ENCODE measurements at places on chromosomes 12 and 14.

DNA sequence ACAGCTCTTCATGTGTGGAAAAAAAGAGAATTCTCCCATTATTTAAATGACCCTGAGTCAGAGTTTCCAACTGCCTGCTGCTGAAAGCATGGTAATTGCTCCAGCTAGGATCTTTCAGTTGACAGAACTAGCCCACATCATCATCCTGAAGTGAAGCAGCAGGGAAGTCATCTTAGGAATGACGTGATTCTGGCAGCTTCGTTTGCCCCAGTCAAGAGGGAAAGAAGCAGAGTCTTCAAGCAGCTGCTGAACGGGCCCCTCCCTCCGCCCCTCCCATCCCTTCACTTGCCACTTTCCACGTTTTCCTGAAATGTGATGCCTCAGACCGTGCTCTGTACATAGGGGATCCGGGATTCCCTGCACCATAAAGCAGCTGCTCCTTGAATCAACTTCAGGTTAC is 455.0 kb upstream of the TMEM132C start:
- DNase-seq, result no peak

GRCh38 chr12:124044809-124045321 is 71.8 kb downstream of the ZNF664 start:
- no peak for DNase-seq

DNA sequence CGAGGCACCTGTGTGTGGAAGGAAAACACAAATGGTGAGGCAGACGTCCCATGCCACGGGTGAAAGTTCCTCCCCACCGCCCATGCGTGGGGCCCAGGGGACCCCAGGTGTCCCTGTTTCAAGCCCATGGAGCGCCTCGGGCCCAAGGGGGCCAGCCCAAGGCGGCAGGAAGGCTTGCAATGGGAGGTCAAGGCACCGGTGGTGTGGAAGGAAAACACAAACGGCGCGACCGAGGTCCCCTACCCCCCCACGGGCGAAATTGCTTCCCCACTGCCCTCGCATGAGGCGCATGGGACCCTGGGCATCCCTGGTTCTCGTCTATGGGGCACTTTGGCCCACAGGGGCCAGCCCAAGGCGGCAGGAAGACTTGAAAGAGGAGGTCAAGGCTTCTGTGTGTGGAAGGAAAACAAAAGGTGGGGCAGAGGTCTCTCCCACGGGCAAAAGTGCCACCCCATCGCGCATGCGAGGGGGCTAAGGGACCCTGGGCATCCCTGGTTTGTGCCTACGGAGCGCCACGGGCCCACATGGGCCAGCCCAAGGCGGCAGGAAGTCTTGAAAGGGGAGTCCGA is 379.4 kb downstream of the ALG10 start:
- DNase-seq, result no peak

DNA sequence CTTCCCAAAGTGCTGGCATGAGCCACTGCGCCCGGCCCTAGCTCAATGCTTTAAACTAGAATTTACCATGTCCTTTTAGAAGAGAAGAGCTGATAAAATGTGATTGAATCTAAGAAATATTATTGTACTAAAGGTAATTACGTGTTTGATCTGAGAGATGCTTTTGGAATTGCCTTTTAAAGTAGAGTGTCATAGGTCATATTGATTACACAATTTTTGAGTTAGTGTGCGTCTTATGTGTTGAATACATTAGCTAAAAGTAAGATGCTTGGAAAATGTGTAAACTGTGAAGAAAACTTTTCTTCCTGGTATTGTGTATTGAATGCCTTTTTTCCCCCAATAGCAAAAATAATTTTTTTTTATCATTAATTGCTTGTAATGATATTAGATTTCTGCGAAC is 41.7 kb downstream of the MIA2 start:
- DNase-seq, result no peak

DNA sequence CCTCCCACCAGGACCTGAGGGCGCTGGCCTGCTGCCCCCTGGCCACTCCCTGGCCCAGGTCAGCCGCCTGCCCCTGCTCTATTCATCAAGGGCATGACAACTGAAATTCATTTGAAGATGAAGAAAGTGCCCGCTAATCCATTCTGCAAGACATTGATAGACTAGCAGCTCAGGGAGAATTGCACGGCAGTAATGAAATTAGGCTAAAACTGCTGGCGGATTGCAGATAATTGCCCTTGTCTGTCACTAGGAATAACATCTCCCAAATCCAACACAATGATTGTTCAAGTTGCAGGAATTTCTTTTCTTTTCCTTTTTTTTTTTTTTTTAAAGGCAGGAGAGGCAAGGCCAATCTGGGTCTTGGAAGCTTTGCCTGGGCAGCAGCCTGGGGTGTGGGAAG is 44.5 kb downstream of the MVK start:
- no peak for DNase-seq

- no peak for DNase-seq
Measured at GRCh38 chr14:66701813-66702212, 193.9 kb downstream of the GPHN start.

- no peak for DNase-seq
Measured at GRCh38 chr12:49388682-49389386, 21.6 kb downstream of the SPATS2 start.

GRCh38 chr14:84107835-84108343 is 1422.1 kb upstream of the FLRT2 start:
- no peak for DNase-seq

DNA sequence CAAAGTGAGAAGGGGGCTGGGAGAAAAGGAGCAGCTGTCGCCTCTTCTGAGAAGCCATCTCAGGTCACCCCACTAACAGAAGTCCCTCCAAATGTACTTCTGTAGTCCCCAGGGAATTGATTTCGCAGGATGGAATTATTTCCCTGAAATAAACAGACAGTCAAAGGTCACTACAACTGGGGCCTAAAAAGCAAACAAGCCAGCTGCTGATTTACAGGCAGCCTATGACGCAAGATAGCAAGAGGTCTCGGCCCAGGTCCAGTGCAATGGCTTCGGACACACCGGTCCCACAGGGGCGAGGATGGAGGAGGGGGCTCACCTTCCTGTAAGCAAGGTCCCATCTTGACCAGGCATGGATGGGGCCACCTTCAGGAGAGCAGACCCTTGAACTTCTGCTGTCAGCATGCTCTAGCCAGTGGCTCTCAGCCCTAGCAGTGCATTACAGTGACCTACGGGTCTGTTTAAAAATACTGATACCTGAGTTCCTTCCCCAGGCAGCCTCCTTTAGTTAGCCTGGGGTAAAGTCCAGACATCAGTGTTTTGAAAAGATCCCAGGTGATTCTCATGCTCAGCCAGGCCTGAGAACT is 18.1 kb downstream of the NUAK1 start:
- DNase-seq, result no peak

- DNase-seq, result no peak
Measured at GRCh38 chr14:55434805-55435174, 5.6 kb downstream of the TBPL2 start.

- DNase-seq, result no peak
Measured at GRCh38 chr12:42961395-42961794, 371.8 kb upstream of the PRICKLE1 start.

DNA sequence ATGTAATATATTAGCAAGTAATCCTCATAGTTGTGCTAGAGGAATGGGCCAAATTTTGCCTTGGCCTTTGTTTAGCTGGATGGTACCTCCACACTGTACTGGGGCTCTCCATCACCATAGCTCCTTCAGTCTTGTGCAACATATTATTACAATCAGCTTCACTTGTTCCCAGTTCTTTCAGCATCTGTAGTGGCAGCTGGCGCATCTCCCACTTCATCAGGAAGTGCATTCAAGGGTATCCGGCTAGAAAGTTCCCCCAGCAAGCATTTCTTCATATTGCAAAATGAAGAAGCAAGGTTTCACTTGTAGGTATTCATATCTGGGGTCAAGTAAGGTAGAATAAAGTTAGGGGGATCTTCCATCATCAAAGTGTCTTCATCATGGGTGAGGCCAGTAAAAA is 123.7 kb downstream of the IGF1 start:
- no peak for DNase-seq

GRCh38 chr12:93723568-93723930 is 46.4 kb downstream of the CRADD start:
- DNase-seq, result no peak

- no peak for DNase-seq
Measured at GRCh38 chr12:126588586-126589249, 1523.5 kb downstream of the AACS start.

DNA sequence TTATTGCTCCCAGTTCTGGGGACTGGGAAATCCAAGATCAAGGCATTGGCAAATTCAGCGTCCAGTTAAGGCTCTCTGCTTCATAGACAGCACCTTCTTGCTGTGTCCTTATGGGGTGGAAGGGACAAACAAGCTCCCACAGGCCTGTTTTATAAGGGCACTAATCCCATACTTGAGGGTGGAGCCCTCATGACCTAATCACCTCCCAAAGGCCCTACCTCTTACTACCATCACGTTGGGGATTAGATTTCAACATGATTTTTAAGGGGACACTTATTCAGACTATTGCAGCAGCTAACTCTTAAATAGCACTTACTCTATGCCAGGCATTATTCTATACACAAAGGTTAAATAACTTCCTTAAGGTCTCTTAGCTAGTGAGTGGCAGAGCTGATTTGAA is 17.3 kb downstream of the TOGARAM1 start:
- no peak for DNase-seq

- DNase-seq, result peak; percentile 64
Measured at GRCh38 chr12:124927201-124928094, 13.0 kb upstream of the UBC start.

GRCh38 chr12:121925358-121925695 is 6.9 kb downstream of the CFAP251 start:
- no peak for DNase-seq

DNA sequence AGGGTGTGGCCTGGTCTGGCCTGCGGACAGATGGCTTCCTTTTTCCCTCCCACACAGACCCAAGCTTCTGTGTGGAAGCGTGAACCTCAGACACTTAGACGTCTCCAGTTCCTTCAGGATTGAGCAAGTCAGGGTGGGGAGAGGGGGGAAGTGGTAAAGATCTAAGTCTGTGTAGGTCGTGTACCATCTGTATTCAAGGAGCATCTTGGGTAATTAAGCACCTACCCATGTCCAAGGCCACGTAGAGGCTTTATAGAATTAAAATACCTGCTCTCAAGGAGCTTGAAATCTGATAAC is 1.7 kb downstream of the AVIL start:
- DNase-seq, result no peak

DNA sequence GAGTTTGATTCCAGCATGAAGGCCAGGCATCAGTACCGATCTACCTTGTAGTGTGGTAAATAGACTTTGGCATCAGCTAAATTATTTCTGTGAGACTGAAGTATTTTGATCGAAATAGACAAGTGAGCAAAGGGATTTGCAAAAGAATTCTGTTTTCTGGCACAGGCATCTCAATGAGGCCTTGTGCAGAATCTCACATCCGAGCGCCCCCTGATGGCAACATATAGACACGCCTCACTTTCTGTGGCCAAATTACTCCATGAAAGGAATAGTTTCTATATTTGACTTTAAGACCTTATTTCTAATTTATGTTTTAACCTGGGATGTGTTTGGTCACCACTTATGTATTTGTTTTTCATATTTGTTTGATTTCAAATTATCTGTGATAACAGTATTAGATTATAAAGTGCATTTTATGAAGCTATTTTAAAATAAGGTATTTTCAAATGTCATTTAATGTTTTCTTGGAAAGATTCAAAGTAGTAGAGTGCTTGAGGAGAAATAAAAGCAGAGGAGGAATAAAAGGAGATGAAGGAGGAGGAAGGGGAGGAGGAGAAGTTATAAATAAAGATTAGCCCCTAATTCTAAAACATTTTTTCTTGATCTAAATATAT is 731.9 kb downstream of the NRXN3 start:
- no peak for DNase-seq

DNA sequence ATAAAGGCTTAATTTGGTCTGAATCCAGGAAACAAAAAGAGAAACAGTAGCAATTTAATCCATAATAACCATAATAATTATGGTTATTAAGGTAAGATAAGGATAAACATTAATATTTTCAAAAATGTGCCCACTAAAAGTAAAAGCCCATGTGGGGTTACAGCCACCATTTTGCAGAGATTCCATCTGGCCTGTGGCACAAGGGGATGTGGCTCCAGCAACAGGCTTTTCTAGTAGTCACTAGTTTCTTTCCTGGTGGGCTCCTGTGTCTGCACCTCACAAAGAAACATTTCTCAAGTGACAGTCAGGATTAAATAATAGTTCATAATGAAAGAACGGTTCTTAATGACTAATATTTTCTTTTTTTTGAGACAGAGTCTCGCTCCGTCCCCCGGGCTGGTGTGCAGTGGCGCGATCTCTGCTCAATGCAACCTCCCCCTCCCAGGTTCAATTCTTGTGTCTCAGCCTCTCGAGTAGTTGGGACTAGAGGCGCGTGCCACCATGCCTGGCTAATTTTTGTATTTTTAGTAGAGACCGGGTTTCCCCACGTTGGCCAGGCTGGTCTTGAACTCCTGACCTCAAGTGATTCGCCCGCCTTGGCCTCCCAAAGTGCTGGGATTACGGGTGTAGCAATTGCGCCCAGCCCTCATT is 32.2 kb downstream of the GPR19 start:
- DNase-seq, result no peak

- no peak for DNase-seq
Measured at GRCh38 chr12:105922670-105923102, 216.1 kb downstream of the NUAK1 start.

- no peak for DNase-seq
Measured at GRCh38 chr12:40028296-40028695, 77.6 kb downstream of the SLC2A13 start.

DNA sequence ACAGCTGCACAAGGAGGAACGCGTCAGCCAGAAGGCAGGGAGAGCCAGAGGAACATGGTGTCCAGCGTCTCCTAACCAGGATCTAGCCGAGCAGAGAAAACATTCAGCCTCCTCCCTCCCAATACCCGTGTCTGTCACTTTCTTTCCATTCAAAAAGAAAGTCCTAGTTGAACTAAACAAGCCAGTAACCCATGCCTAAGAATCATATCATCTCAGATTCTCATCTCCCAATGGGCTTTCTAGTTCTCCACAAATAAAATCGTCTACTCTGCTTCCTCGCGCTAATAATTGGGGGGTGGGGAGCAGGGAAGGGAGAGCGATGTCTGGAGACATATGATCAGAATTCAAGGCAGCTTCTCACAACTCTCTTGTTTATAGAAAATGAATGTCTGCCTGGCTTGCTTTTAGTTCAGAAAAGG is 7.4 kb downstream of the NKX2-1 start:
- DNase-seq, result no peak

DNA sequence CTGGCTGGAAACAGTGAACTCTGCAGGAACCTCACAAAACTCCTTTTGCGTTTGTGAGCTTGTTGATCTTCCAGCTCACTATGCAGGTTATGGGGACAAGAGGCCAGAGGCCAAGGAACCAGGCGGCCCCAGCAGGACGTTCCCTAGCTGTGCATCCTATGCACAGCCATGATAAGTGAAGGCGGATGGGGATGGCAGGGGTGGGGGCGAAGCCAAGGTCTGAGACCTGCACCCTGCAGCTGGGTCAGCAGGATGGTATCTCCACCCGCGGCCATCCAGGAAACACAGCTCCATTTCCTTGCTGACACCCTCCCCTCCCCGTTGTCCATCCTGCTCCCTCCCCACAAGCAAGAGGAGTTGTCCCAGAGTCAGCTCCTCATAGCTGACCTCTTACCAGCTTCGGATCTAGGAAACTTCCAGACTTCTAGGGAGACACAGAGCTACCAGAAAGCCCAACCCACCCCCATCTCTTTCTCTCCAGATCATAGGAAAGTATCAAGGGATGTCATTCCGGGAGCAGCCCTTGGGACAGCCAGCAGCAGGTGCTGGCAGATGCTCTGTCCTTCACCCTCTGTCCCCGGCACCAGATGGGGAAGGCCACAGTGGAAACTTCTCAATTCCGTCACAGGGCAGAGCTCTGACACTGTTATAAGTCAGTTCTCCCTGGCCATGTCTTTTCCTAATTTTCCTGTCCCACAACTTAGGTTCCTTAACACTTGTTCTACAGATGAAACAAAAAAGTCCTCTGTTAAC is 9.4 kb downstream of the ZBTB39 start:
- DNase-seq, result no peak

GRCh38 chr12:28425526-28425925 is 235.3 kb downstream of the CCDC91 start:
- no peak for DNase-seq

All from thoracic aorta (tissue), 2 donors.